Mucosa of descending colon (tissue), 3 donors: ENCODE measurements at places on chromosomes 5 and 9. TPM values are rescaled to one million over a fixed set of nuclear protein-coding genes. Genes with fewer than 3 reads are reported as not detected.

Gene CTSL
- 60.1 TPM for total RNA-seq

Gene CNTLN
- 1.5 TPM for total RNA-seq

Gene GABRA6
- total RNA-seq, result not detected

Gene TMEM141
- 373 TPM for total RNA-seq

Gene CDC25C
- total RNA-seq, result 0.79 TPM

Gene LIFR
- total RNA-seq, result 13.1 TPM

Gene DMRTA1
- total RNA-seq, result 1.0 TPM

Gene LVRN
- 1.0 TPM for total RNA-seq

Gene HBEGF
- 8.8 TPM for total RNA-seq

Gene RAB3C
- 3.1 TPM for total RNA-seq

Gene ADAMTS6
- total RNA-seq, result 0.69 TPM

Gene FANCC
- 14.2 TPM for total RNA-seq

Gene LURAP1L
- total RNA-seq, result 31.0 TPM

Gene POU4F3
- total RNA-seq, result not detected

Gene TSSK1B
- 0.12 TPM for total RNA-seq

Gene ASPN
- total RNA-seq, result 5.1 TPM

Gene MAST4
- total RNA-seq, result 34.0 TPM

Gene SPATA6L
- 4.7 TPM for total RNA-seq

Gene SLC46A2
- not detected for total RNA-seq

Gene SMIM33
- total RNA-seq, result 5.2 TPM

Gene GALNT12
- total RNA-seq, result 121 TPM
